Caki2 (cell line): ENCODE measurements at places on chromosomes 6 and 20. TPM values are rescaled to one million over a fixed set of nuclear protein-coding genes. Genes with fewer than 3 reads are reported as not detected.

DNA sequence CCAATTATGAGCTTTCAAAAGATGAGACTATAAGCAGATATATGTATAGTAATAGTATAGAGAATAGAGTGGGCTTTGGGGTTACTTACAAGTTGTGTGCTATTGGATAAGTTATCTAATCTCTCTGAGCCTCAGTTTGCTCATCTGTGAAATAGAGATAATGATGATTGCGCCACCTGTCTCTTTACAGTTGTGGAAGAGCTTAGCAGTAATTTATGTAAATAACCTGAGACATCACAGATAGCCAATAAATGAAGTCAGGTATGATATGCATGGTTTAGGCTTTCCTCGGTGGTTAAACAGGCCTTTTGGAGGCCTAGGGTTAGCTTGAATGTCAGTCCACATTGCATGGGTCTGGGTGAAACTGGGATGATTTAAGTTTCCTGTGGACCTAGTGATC lies 29.8 kb upstream of the SCUBE3 start:
- DNase-seq, result no peak

DNA sequence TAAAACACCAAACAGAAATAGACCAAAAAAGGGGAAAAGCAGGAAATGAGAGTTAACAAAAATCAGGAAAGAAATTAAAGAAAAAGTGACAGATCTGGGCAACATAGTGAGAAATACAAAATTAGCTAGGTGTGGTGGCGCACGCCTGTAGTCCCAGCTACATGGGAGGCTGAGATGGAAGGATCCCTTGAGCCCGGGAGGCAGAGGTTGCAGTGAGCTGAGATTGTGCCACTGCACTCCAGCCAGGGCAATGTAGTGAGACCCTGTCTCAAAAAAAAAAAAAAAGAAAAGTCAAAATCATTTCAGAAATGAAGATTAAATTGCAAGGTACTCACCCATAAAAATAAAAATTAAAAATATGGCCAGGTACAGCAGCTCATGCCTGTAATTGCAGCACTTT lies 13.0 kb upstream of the GRM4 start:
- no peak for DNase-seq

GRCh38 chr6:152176268-152176667 lies 368.8 kb downstream of the ESR1 start:
- no peak for DNase-seq

- DNase-seq, result no peak
Measured at GRCh38 chr6:89483111-89483720, 50.3 kb downstream of the ANKRD6 start.

DNA sequence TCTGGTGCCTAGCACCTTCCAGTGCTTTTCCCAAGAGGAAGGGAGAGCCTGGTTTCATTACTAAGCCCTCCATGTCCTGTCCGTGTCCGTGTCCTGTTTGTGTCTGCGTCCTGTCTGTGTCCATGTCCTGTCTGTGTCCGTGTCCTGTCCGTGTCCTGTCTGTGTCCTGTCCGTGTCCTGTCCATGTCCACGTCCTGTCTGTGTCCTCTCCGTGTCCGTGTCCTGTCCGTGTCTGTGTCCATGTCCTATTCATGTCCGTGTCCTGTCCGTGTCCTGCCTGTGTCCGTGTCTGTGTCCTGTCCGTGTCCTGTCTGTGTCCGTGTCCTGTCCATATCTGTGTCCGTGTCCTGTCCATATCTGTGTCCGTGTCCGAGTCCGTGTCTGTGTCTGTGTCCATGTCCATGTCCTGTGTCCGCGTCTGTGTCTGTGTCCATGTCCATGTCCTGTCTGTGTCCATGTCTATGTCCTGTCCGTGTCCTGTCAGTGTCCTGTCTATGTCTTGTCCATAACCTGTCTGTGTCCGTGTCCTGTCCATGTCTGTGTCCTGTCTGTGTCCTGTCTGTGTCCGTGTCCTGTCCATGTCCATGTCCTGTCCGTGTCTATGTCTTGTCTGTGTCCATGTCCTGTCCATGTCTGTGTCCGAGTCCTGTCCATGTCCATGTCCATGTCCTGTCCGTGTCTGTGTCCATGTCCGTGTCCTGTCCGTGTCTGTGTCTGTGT lies 54.4 kb upstream of the BHLHE23 start:
- DNase-seq, result no peak

GRCh38 chr6:40760887-40761286 lies 173.7 kb upstream of the LRFN2 start:
- DNase-seq, result no peak

- DNase-seq, result peak; percentile 57
Measured at GRCh38 chr20:433300-433975, 25.3 kb downstream of the RBCK1 start.

- no peak for DNase-seq
Measured at GRCh38 chr6:44538807-44539201, 151.3 kb downstream of the CDC5L start.

- no peak for DNase-seq
Measured at GRCh38 chr6:19664878-19665612, 172.1 kb upstream of the ID4 start.

DNA sequence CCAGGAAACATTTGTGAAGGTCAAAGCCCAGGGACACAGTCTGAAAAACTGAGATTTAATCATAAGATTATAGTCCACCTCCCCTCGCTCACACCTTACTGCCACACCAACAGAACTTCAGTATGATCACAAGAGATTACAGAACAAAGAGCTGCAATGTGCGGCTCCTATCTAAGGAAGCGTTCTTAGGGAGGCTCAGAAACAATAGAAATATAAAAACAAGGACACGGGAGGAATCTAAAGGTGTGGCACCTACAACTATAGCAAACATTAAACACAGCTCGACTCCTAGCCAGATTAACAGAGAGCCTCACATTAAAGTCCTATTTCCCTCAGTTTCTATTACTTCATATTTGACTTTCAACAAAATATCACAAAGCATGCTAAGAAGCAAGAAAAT lies 40.4 kb upstream of the THEMIS start:
- DNase-seq, result no peak

DNA sequence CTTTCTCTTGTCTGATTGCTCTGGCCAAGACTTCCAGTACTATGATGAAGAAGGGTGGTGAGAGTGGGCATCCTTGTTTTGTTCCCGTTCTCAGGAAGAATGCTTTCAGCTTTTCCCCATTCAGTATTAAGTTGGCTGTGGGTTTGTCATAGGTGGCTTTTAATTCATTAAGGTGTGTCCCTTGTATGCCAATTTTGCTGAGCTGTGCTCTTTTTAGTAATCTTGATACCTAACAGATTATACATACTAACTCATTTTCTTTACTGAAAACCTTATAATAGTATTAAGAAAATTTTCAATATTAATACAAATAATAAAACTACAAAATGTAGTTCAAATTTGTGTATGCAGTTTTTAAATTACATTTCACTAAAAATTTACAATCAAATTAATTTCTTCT lies 379.6 kb upstream of the PLCB4 start:
- no peak for DNase-seq

GRCh38 chr6:431986-432385 lies 40.4 kb downstream of the IRF4 start:
- peak; percentile 95 for DNase-seq

DNA sequence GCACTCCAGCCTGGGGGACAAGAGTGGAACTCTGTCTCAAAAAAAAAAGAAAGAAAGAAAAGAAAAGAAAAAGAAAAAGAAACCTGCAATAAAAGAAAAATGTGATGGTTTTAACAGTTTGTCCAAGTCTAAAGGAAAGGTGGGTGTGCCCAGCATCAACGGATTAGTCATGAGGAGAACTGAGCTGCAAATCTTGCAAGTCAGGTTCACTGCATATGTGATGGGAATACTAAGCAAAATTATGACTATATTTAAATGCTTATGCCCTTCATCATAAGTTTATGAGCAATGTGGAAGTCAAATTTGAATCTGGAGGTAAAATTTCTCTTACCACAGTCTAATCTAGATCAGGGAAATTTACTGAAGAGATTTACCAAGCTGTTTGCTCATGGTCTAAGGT lies 13.1 kb upstream of the CDK19 start:
- DNase-seq, result no peak

DNA sequence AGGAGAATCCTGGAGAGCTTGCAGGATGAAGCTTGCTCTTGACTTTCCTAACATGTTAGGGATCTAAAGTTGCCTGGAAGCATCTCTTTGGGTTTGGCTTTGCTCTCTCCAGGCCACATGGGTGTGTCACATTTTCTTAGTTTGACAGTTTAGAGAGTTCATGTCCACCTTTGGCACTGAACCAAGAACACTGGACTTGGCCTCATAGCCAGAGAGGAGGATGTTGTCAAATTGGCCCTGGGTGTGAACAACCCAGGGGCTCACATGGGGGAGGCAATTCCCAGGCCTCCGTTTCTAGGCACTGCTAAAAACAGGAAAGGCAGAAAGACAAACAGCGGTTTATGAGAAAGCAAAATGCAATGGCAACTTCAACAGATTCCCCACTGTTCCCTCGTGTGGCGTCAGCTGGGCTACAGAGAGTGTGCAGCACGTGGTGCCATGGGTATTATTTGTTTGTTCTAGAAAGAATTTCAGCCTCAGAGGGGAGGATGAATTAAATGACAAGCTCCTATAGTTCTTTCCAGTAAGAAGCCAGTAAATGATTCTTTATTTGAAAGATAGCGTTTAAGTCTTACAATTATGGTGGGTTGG lies 93.9 kb downstream of the CLIC5 start:
- DNase-seq, result no peak

DNA sequence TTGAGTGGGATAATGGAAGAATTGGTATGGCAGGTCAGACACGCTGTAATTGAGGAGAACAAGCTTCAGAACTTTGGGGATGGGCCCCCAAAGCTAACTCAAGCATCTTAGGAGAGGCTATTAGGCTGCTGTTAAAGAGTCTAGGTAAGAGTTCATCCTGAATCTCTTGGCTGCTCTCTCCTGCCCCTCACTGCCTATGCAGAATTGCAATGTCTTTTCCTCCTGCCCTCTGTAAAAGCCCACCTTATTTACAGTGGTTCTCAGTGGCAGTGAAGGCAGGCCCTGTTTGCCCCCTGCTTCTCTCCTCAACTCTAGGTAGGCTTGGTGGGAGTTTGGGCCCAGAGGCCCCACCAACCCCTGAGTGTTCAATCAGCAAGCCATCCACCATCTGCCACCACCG lies 55.0 kb downstream of the LYRM2 start:
- no peak for DNase-seq

The ALDH8A1 gene
- total RNA-seq, result 0.20 TPM in 1 of 2 replicates, not detected in the other

The INSM1 gene
- not detected in 2 replicates for total RNA-seq

The CCM2L gene
- 21.5 and 29.4 TPM in 2 replicates for total RNA-seq

The RSPO4 gene
- total RNA-seq, result not detected in 2 replicates

The LRFN2 gene
- not detected in 2 replicates for total RNA-seq

The ECT2L gene
- not detected in 2 replicates for total RNA-seq

The TNNC2 gene
- not detected in 2 replicates for total RNA-seq

The HLA-DQA1 gene
- not detected in 2 replicates for total RNA-seq

The PRSS16 gene
- total RNA-seq, result 10.7 and 14.3 TPM in 2 replicates

The STMND1 gene
- total RNA-seq, result not detected in 2 replicates
